Activated naive CD4-positive, alpha-beta T cell treated with Interleukin-2 at 50 U/mL for 16 hours (primary cell): ENCODE measurements at places on chromosomes 3 and 15.

- no peak for DNase-seq
Observed at GRCh38 chr3:6504834-6505233, 356.1 kb upstream of the GRM7 start.

GRCh38 chr15:58770519-58770856, 614 bp upstream of the MINDY2 start:
- DNase-seq, result no peak

DNA sequence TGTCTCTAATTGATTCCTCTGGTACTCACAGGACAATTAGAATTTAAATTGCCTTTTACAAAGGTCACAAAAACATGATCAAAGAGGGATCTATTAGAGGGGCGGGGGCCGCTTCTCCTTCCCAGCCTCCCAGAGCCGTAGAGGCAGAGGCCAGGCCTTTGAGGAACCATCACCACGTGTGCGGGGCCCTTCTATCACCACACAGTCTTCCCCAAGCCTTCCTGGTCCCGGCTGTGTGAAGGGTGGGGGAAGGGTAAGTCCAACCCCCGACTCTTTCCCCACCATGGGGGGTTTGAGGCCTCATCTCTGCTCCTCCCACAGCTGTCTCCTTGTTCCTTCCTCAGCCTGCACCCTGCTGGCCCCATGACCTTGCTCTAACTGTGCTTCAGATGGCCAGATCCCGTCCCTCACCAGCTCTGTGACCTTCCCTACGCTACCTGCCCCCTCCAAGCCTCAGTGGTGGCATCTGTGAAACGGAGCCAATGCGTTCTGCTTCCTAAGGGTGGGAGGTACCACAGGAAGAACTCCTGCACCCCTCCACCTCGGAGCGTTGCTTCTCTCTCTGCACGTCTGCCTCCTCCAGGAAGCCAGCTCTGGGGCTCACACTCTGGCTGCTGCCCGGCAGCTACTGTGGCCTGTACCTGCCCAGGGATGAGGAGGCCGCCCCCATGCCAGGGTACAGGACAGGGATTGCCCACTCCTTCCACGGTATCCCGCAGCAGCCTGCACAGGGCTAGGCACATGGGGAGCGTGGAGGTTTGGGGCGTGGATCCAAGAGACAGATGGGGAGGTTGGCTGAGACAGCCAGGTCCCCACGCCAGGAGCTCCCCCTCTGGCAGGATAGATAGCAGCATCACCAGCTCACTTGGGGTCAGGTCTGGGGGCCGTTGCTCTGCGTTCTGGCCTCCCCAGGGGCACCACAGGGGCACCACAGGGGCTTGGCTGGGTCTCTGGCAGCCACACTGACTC, 83.8 kb downstream of the LINGO1 start:
- DNase-seq, result no peak

DNA sequence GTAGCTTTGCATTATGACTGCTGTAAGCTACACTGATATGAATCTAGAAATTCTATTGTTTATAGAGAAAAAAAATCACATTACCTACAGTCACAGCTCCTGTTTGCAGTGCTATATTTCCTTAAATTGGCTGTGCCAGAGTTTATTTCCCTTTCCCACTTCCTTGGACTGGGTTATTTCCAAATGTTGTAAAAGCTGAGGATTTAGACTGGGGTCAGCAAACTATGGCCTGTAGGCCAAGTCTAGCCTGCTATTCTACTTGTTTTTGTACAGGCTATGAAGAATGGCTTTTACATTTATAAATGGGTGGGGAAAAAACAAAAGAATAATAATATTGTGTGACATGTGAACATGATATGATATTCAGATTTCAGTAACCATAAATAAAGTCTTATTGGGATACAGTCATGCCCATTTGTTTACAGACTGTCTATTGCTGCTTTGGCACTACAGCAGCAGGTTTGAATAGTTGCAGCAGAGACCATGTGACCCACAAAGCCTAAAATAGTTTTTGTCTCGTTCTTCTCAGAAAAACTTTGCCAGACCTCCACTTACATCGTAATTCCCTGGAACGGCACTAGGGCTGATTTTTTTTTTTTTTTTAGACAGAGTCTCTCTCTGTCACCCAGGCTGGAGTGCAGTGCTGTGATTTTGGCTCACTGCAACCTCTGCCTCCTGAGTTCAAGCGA, 7.8 kb downstream of the GLDN start:
- no peak for DNase-seq

DNA sequence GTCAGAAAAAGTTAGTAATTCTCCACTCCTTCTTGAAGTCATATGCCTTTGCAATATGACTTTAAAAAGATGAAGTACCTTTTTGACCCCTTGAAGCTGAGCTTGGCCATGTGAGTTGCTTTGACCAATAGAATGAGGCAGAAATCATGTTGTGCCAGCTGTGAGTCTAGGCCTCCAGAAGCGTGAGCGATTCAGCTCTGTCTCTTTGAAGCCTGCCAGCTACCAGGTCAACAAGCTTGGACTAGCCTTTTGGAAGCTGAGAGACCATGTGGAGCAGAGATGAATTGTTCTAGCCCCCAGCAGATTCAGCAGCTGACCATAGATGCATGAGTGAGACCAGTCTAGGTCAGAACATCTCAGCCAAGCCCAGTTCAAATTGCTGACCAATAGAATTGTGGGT, 69.8 kb upstream of the EOMES start:
- no peak for DNase-seq
